ENCODE measurements at places on chromosomes 4 and X. TPM values are rescaled to one million over a fixed set of nuclear protein-coding genes. Genes with fewer than 3 reads are reported as not detected.

CFAP47 gene
- not detected for total RNA-seq

PRRG1 gene
- 18.4 TPM for total RNA-seq

LEF1 gene
- total RNA-seq = 0.47 TPM

TLR10 gene
- total RNA-seq = not detected

VCX2 gene
- total RNA-seq = not detected

ARHGEF38 gene
- not detected for total RNA-seq

FAM13A gene
- total RNA-seq = 13.7 TPM

SPINK2 gene
- total RNA-seq = 0.74 TPM

TEC gene
- total RNA-seq = 2.2 TPM

FREM3 gene
- total RNA-seq = not detected

NHS gene
- 1.9 TPM for total RNA-seq

- DNase-seq = no peak
These were observed 24.9 kb upstream of the DCHS2 start for GRCh38 chr4:154516318-154517029.

DNA sequence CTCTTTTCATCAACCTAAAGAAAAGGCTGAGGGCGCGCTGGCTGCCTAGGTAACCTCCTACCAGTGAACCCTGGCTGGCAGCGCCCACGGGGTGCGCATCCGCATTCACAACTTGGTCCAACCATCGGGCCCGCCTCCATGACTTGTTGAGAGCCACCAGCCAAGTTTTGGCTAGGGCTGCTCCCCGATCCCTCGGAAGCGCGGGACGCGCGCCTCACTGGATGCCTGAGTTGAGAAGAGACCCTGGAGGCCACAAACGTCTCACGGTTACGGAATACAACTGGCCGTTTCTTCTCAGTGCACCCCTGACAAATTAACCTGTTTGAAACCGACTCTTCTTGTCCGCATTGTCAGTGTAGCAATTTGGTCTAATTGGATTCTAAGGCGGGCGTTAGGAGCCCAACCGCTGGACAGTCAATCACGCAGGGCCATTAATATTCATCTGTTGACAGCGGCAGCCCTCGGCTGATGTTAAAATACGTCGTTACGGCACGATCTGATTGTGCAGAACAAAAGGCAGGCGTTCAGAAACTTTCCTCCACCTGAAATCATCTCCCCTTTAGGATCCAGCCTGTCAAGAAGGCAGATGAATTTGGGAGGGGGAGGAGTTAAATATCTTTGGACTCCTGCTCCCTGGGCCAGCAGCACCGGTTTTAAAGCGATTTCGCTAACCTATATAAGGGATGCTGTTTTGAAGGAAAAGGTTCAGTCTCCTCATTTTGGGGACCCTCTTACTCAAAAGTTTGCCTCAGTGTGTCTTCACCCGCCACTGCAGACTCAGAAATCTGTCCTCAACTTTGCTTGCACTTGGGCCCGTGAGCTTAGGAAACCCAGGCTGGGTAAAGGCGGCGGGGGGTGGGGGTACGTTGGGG, 1.2 kb downstream of the GPC3 start:
- DNase-seq = no peak

- DNase-seq = no peak
These were observed 16.8 kb downstream of the AFF2 start for GRCh38 chrX:148517176-148517575.

GRCh38 chr4:8164194-8164565, 5.6 kb upstream of the ABLIM2 start:
- DNase-seq = peak; percentile 26

- DNase-seq = no peak
These were observed 47.6 kb upstream of the DRP2 start for GRCh38 chrX:101171883-101172400.

- peak; percentile 81 for DNase-seq
These were observed at the start of gene NAP1L5 for GRCh38 chr4:88697588-88698329. NAP1L5 (minus strand) TSS chr4:88697829; CDS start chr4:88697754, 75 bp downstream.

GRCh38 chr4:120056246-120056645, 10.4 kb downstream of the MAD2L1 start:
- DNase-seq = no peak

GRCh38 chr4:145898466-145898865, 40.2 kb downstream of the ZNF827 start:
- no peak for DNase-seq

- no peak for DNase-seq
These were observed 52.8 kb downstream of the GPRIN3 start for GRCh38 chr4:89254847-89255246.

GRCh38 chr4:167966143-167966542, 126.2 kb upstream of the ANXA10 start:
- DNase-seq = no peak

GRCh38 chr4:57158221-57158620, 48.0 kb upstream of the IGFBP7 start:
- no peak for DNase-seq

- DNase-seq = no peak
These were observed 7.1 kb downstream of the NKX3-2 start for GRCh38 chr4:13537011-13537831.

GRCh38 chrX:68534691-68535090, 35.8 kb downstream of the YIPF6 start:
- DNase-seq = no peak

GRCh38 chr4:2829321-2829932, 14.2 kb upstream of the ADD1 start:
- peak; percentile 27 for DNase-seq

DNA sequence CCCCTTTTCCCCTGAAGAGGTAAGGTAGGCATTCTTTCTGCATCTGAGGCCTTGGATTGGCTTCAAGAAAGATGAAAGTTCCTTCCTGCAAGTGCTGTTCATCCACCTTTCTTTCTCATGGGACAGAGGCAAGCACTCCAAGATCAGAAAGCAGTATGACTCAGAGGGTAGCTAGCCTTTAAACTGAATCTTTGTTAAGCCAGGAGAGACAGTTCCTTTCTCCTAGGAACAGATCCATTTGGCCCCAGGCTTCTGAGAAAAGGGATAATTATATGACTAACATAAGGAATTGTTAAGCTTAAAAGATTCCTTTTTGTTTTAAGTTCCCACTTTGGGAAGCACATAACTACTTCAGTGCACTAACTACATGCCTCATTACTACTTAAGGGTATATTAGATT, 192.0 kb downstream of the PPP3CA start:
- no peak for DNase-seq

GRCh38 chr4:108210989-108211835, 42.5 kb upstream of the LEF1 start:
- no peak for DNase-seq

GRCh38 chr4:78002260-78002659, 54.9 kb upstream of the FRAS1 start:
- no peak for DNase-seq

DNA sequence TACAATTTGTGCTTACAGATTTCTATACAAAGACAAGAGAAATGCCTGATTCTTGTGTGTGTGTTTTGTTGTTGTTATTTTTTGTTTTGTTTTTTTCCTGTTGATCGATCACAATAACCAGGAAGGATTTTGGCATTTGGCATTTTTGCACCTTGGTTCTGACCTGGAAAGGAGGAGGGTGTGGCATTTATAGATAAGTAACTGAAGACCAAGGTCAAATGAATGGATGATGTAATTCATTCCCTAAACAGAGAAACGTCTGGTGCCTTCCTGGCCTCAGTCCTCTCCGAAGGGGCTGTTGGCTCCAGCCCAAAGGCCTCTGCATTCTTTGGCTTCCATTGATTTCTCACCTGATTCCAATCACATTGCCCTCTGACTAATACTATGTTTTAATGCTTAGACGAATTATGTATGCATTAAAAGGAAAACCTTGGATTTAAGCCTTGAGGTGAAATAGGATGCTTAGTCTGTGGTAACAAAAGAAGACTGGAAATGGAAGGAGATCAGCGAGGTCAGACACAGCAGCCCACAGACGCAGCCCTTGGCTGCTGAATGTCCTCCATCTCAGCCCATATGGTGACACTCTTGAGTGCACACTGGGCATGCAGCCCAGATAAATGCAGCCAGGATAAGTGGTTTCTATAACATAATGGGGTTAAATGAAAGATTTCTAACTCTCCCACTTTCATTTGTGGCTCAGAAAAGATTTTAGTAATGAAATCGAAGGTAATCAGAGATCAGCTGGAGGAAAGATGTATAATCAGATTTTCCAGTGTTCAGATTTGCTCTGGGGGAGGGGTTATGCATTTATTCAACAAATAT, 60.5 kb upstream of the TRIM2 start:
- DNase-seq = no peak

DNA sequence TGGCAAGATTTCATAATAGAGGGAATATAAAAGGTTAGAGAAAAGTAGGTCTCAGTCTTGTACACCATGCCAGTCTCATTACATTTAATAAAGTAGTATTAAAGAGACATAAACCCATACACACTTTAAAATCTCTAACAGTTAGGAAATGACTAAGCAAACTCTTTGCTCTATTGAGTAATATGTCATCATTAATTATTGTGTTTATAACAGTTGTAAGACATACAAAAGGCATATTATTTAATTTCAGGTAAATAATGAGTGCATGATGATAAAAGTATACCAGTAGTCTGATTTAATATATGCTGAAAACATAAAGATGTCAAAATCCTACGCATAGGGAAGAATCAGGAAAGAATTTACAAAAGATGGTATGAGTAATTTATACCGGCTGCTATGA, 31.0 kb upstream of the FGG start:
- no peak for DNase-seq

GRCh38 chr4:141891260-141892120, 255.1 kb downstream of the IL15 start:
- DNase-seq = no peak

DNA sequence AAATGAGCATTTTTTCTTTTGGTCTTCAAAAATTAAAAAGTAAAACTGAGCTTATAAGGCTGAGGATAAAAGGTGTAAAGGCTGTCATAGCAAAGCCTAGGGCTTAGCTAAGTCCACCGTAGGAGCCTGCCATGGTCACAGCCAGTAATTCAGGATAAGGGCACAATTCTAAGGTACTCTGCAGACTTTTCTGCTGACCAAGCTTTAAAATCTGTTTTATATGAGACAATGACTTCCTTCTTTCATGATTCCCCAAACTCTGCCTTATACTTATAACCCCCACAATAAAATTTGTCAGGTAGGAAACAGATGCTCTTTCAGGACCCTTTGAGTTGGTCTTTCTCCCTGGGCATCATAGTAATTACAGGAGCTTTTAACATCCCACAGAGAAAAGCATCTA, 138.5 kb downstream of the COL4A6 start:
- DNase-seq = no peak

GRCh38 chr4:95505151-95505550, 43.6 kb downstream of the UNC5C start:
- DNase-seq = no peak

- DNase-seq = no peak
These were observed 47.2 kb downstream of the EDNRA start for GRCh38 chr4:147528054-147528453.

- DNase-seq = no peak
These were observed 2.1 kb downstream of the JAKMIP1 start for GRCh38 chr4:6198278-6198677.

DNA sequence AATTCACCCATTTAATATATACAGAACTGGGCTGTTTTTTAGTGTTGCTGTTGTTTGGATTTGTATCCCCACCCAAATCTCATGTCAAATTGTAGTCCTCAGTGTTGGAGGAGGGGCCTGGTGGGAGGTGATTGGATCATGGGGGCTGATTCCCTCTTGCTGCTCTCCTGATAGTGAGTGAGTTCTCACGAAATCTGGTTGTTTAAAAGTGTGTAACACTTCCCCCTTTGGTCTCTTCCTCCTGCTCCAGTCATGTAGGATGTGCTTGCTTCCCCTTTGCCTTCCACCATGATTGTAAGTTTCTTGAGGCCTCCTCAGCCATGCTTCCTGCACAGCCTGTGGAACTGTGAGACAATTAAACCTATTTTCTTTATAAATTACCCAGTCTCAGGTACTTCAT, 141.6 kb upstream of the AADAT start:
- DNase-seq = no peak

DNA sequence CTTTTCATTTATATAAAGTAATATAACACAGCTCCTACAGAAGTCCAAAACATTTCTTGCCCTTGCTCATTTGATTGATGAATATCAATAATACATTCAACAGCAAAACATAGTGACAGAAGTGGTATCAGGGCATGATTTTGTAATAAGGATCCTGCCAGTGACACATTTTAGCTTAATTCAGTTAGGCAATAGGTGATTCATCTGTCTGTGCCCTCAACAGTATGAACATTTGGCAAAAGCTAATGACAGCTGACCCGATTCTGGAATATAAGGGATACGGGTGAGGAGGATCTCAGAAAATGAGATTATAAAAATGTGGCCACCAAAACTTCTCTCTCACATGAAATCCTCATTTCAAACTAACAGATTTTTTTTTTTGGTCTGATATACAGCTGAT, 294.0 kb downstream of the CAMK2D start:
- DNase-seq = no peak

GRCh38 chrX:123175366-123176122, 8.5 kb upstream of the GRIA3 start:
- DNase-seq = no peak

- no peak for DNase-seq
These were observed 222.5 kb downstream of the RAB28 start for GRCh38 chr4:13261486-13262257.

GRCh38 chrX:38929966-38930421, 128.7 kb downstream of the MID1IP1 start:
- no peak for DNase-seq

DNA sequence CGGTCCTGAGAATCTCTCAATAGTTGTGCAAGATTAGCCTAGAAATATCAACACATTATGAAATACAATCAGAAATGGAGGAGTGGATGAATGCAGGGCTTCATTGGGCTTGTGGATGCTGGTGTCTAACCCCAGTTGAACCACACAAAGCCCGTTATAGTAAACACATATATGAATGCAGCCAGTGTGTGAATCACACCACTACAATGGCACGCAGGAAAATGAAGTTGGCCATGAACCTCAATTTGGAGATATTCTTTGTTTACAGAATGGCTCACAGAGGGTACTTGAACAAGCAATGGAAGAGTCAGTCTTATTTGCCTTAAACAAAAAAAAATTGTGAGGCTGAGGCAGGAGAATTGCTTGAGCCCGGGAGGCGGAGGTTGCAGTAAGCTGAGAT, 57.8 kb downstream of the SOD3 start:
- DNase-seq = no peak

- no peak for DNase-seq
These were observed 104.1 kb downstream of the ZNF518B start for GRCh38 chr4:10353110-10353509.

All from left ventricle myocardium superior (tissue), 1 donor.